Glomerular endothelial cell (primary cell): ENCODE measurements at places on chromosomes 6 and 20. TPM values are rescaled to one million over a fixed set of nuclear protein-coding genes. Genes with fewer than 3 reads are reported as not detected.

- DNase-seq: no peak
These were observed 3.2 kb upstream of the IRF4 start for GRCh38 chr6:388202-388903.

DNA sequence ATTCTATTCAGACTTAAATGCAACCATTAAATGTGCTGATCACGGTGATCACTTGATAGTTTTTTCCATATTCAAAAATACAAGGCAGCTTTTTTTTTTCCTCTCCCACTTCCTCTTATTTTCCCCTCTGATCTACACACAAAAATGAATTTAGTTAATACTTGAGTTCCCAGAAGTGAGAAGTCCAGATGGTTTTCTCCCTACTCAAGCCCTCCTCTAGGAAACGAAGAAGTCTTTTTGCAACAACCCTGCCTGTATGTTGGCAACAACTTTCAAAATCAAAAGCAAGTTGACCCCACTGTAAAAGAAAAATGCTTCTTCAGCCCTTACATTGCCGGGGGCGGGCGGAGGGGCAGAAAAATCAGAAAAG, 24.3 kb downstream of the ARHGAP18 start:
- no peak for DNase-seq

- DNase-seq: no peak
These were observed 107.8 kb upstream of the CITED2 start for GRCh38 chr6:139482287-139482686.

DNA sequence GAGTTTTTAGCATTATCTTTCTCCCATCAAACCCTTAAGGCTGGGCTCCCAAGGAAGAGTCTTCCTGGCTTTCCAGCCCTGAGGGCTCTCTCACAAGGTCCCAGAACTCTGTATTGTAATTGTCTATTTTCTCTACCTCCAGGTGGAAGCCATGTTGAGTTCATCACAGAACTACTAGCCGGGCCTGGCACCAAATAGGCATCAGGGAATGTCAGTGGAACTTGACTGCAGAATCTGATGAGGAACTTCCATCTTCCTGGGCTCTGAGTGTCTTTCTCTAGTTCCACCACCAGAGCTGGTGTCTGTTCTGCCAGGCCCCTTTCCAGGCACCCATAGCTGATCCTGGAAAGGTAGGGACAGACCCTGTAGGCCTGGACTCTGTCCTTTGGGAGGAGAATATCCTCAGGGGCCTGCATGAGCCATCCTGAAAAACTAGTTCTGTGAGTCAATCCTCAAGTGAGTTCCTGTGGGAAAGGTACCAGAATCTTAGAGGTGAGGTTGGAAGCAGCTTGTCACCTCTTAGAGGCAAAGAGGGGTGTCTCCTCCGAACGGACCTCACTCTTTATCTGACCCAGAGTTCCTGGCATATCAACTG, 11.1 kb upstream of the TOP1 start:
- no peak for DNase-seq

HLA-DRB1 gene
- total RNA-seq: 12.7 and 20.4 TPM in 2 replicates

BTN1A1 gene
- total RNA-seq: not detected in 2 replicates
